ENCODE measurements at places on chromosomes 2 and 18.
A peak's percentile ranks its signal among the peaks of the same experiment; 100 is the strongest.

GRCh38 chr2:149068225-149068995 lies 29.9 kb downstream of the LYPD6B start:
- no peak for DNase-seq
- H3K27me3 ChIP-seq = peaks cover 6% of the 10 kb centered on the region
- no peaks in the 10 kb centered on the region for H3K36me3 ChIP-seq
- no peak overlapping the region for H3K4me3 ChIP-seq

- H3K4me3 ChIP-seq = no peak overlapping the region
- no peaks in the 10 kb centered on the region for H3K4me1 ChIP-seq
- no peak overlapping the region for H3K27ac ChIP-seq
- no peaks in the 10 kb centered on the region for H3K36me3 ChIP-seq
These were observed 95.3 kb upstream of the RGPD4 start for GRCh38 chr2:107731435-107731834.

- no peaks in the 10 kb centered on the region for H3K36me3 ChIP-seq
- no peak for DNase-seq
- no peak overlapping the region for H3K27ac ChIP-seq
These were observed 146.6 kb upstream of the OTOS start for GRCh38 chr2:240287011-240287410.

DNA sequence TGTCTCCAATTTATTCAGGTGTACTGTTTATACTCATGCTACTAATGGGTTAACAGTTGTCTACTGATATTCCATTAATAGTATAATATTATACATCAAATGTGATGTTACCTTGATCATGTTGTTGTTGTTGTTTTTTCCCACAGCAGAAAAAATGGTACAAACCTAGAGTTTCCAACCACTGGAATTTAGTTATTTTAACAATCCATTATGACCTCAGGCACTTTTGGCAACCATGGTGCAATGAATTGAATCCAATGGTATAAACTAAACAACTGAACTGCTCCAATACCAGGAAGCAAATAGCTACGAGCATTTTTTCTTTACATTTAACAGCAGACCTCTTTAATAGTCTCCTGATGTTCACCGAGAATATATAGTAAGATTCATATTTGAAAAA lies 31.0 kb upstream of the C2orf66 start:
- no peaks in the 10 kb centered on the region for H3K4me1 ChIP-seq
- no peaks in the 10 kb centered on the region for H3K36me3 ChIP-seq

DNA sequence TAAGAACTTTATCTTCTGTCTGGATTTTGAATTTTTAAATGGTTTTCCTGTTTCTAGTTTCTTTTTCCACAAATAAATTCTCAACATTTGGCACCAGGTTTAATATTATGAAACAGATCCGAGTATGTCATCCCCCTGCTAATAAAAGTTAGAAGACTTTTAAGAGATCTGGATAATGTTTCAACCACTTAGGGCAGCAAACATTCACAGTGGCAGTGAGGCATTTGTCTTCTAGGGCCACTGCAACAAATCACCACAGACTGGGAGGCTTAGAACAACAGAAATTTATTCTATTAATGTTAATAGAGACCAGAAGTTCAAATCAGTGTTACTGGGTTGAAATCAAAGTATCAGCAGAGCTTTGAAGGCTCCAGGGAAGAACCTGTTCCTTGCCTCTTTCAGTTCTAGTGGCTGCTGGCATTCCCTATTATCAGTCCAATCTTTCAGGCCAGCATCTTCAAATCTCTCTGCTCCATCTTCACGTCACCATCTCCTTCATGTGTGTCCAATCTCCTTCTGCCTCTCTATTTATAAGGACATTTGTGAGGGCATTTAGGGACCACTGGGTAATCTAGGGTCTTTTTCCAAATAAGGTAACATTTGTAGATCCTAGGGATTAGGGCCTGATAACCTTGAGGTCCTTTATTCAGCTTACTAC lies 23.4 kb downstream of the ACSL3 start:
- H3K27me3 ChIP-seq = no peaks in the 10 kb centered on the region
- DNase-seq = no peak
- no peaks in the 10 kb centered on the region for H3K4me1 ChIP-seq
- peaks cover 3% of the 10 kb centered on the region for H3K36me3 ChIP-seq

GRCh38 chr18:27954226-27954625 lies 222.7 kb downstream of the CDH2 start:
- H3K36me3 ChIP-seq = no peaks in the 10 kb centered on the region
- H3K27ac ChIP-seq = no peak overlapping the region
- H3K4me1 ChIP-seq = no peaks in the 10 kb centered on the region
- DNase-seq = no peak
- no peak overlapping the region for H3K4me3 ChIP-seq

GRCh38 chr2:19731037-19731436 lies 170.7 kb downstream of the TTC32 start:
- H3K36me3 ChIP-seq = no peaks in the 10 kb centered on the region
- no peaks in the 10 kb centered on the region for H3K4me1 ChIP-seq
- no peak overlapping the region for H3K4me3 ChIP-seq
- DNase-seq = no peak

- no peak overlapping the region for H3K4me3 ChIP-seq
These were observed 222.7 kb upstream of the ITGA4 start for GRCh38 chr2:181234487-181234891.

DNA sequence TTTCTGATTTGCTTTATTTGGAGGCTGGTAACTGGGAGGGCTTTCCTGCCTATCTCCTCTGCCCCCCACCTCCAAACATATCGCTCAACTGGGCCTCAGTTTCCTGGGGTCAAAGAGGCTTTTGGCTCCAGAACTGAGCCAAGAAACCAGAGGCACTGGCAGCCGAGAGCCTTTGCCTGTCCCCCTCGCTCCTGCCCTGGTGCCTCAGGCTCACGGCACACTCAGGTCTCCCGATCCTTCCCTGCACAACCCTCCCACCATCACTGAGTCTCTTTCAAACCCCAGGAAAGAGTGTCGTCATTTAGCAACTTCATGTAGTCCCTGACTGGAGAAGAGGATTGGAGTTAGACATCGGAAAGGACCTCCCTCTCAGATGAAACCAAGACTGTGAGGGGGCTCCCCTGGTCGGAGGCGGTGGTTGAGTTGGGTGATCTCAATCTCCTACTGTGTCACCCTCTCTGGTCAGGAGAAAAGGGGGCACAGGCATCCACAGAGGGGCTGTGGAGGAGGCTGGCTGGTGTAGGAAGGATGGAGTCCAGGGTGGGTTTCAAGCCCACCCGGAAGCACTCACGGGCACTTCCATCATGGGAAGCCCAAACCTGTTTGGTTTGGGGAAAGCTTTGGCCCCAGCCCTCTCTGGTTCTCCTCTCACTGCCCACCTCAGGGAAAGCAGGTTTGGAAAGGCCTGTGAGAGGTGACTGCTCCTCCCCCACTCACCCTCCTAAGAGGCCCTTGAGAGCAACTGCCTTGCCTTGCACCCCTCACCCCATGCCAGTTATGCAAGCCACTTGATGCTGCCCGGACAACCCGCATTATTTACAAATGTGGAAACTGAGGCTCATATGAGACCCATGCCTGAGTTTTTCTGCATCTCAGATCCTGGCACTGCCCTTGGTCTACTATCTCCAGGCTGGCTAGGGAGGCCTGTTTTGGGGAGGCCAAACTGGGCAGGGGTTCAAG lies 62.3 kb downstream of the TNS1 start:
- no peak overlapping the region for H3K4me3 ChIP-seq
- no peak for DNase-seq
- H3K36me3 ChIP-seq = no peaks in the 10 kb centered on the region
- no peak overlapping the region for H3K27ac ChIP-seq
- no peaks in the 10 kb centered on the region for H3K4me1 ChIP-seq

DNA sequence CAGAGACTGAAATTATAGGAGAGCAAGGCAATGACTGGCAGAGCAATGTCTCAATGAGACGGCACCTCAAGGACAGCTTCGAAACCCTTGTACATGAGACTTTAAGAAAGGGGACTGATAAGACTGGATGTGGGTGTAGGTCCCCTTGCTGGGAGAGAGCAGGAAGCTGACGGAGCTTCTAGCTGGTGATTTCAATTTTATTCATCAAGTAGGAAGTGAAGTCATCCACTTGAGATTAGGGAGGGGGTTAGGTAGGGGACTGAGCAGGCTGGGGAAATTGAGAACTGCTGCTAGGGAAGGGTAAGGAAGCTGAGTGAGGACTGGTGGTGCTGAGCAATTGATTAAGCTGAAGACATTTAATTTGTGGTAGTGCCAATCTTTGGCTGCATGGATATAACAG lies 99.5 kb upstream of the ITGB6 start:
- no peak for DNase-seq
- H3K4me3 ChIP-seq = no peak overlapping the region
- H3K4me1 ChIP-seq = no peaks in the 10 kb centered on the region
- no peaks in the 10 kb centered on the region for H3K36me3 ChIP-seq
- no peak overlapping the region for H3K27ac ChIP-seq
- H3K27me3 ChIP-seq = no peaks in the 10 kb centered on the region

DNA sequence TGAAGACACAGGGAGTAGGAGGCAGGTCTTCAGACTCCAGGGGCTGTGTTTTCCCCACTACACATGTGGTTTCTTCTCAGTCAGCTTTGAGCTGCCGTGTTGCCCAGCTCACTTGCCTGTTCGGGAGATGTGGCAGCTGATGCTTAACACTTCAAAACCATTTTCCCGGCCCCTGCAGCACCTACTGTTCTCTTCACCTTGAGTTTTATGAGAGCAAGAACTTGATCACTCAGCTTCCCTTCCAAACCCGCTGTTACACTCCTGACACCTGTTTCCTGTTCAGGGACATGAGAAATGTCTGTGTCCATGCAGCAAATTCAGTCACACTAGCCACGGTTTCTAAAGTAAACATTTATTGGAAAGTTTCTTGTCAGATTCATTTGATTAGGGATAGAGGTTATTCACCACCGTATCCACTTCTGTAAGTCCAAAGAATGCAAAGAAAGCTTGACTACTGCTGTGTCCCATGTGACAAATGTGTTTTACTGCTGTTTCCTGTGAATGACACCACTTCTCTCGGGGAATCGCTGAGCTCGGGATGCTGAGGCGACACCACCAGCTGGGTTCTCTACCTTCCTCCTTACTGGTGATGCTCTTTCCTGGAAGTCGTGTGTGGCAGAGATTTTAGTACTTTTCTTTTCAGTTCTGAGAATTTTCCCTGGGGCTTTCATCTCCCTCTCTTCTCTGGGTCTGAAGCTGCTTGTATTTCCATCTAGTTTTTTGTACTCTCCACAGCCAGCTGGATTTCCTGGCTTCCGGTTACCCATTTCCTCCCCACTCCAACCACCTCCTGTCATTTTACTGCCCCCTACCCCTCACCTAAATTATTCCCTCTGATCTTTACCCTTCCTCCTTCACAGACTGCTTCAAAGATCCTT lies 91.7 kb downstream of the KLF7 start:
- no peaks in the 10 kb centered on the region for H3K36me3 ChIP-seq
- no peak overlapping the region for H3K27ac ChIP-seq
- H3K4me1 ChIP-seq = peaks cover 32% of the 10 kb centered on the region
- peak; percentile 34 for DNase-seq
- no peak overlapping the region for H3K4me3 ChIP-seq
- H3K27me3 ChIP-seq = no peaks in the 10 kb centered on the region

- no peak for DNase-seq
- no peaks in the 10 kb centered on the region for H3K36me3 ChIP-seq
- no peaks in the 10 kb centered on the region for H3K4me1 ChIP-seq
- H3K4me3 ChIP-seq = no peak overlapping the region
These were observed 35.5 kb upstream of the C1D start for GRCh38 chr2:68098291-68098797.

- no peaks in the 10 kb centered on the region for H3K4me1 ChIP-seq
- no peak overlapping the region for H3K27ac ChIP-seq
- no peaks in the 10 kb centered on the region for H3K36me3 ChIP-seq
- no peaks in the 10 kb centered on the region for H3K27me3 ChIP-seq
These were observed 1.2 kb upstream of the SERPINB13 start for GRCh38 chr18:63585988-63586387.

- DNase-seq = no peak
- H3K27ac ChIP-seq = no peak overlapping the region
- H3K27me3 ChIP-seq = no peaks in the 10 kb centered on the region
- H3K4me3 ChIP-seq = no peak overlapping the region
- no peaks in the 10 kb centered on the region for H3K36me3 ChIP-seq
These were observed 15.3 kb downstream of the STON1 start for GRCh38 chr2:48545244-48545643.

- H3K36me3 ChIP-seq = no peaks in the 10 kb centered on the region
- H3K27ac ChIP-seq = no peak overlapping the region
- no peaks in the 10 kb centered on the region for H3K4me1 ChIP-seq
- DNase-seq = no peak
- no peak overlapping the region for H3K4me3 ChIP-seq
These were observed 255.8 kb downstream of the CYP26B1 start for GRCh38 chr2:71891719-71892422.

DNA sequence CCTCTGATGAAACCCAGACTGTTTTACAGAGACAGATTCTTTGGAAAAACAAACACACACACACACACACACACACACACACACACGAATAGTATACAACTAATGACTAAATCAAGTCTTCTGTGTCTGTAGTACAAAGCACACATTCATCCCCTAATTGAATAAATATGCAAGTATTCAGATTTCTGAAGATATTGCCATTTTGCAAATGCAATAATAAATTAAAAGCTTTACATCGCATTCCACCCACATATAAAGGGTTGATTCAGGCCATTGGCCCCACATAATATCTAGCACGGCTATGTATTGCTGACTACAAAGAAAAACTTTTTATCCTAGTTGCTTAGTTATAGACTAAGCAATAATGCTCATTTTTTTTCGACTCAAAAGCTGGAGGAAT lies 86.2 kb downstream of the PAX3 start:
- no peak overlapping the region for H3K4me3 ChIP-seq
- H3K4me1 ChIP-seq = no peaks in the 10 kb centered on the region
- no peak overlapping the region for H3K27ac ChIP-seq
- DNase-seq = no peak
- H3K36me3 ChIP-seq = no peaks in the 10 kb centered on the region

DNA sequence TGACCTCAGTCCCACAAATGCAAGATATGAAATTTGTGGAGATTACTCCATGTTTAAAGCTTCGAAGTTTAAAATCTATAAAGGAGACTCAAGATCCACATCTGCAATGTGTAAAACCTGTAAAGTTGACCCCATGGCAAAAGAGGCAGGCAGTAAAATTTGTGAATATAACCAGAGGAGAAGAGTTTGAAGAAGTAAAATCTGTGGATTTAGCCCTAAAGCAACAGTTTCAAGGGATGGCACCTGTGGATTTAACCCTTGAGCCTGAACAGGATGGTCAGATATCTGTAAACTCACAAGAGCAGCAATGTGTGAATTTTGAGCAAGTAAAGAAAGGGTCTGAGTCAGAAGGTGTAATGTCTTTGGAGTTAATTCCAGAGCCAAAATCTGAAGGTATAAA lies 11.2 kb upstream of the ZNF512 start:
- H3K4me3 ChIP-seq = no peak overlapping the region
- peaks cover 18% of the 10 kb centered on the region for H3K27me3 ChIP-seq
- no peaks in the 10 kb centered on the region for H3K36me3 ChIP-seq
- no peak overlapping the region for H3K27ac ChIP-seq
- DNase-seq = no peak

GRCh38 chr2:234996941-234997270 lies 45.1 kb downstream of the SH3BP4 start:
- H3K4me1 ChIP-seq = peaks cover 32% of the 10 kb centered on the region
- no peak overlapping the region for H3K27ac ChIP-seq
- no peak for DNase-seq
- H3K4me3 ChIP-seq = no peak overlapping the region
- no peaks in the 10 kb centered on the region for H3K36me3 ChIP-seq
- H3K27me3 ChIP-seq = no peaks in the 10 kb centered on the region
